ENCODE measurements at places on chromosomes 11 and 22.
A peak's percentile ranks its signal among the peaks of the same experiment; 100 is the strongest.

GRCh38 chr11:69337211-69337721 is 43.3 kb downstream of the MYEOV start:
- DNase-seq = peak; percentile 42

DNA sequence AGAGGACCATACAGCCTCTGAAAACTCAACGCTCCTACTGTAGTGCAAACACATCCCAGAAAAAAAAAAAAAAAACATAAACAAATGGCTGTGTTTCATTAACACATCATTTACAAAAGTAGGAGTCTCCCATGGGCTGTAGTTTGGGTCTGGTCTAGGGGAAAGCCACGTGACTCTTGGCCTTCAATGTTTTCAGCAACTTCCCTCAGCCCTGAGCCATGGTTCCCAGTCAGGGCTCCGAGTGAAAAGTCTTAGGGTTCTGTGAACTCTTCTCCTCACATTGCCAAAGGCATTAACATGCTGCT is 58.5 kb downstream of the CSNK2A3 start:
- DNase-seq = no peak

- DNase-seq = no peak
Measured at GRCh38 chr11:8581300-8581699, 12.7 kb downstream of the STK33 start.

DNA sequence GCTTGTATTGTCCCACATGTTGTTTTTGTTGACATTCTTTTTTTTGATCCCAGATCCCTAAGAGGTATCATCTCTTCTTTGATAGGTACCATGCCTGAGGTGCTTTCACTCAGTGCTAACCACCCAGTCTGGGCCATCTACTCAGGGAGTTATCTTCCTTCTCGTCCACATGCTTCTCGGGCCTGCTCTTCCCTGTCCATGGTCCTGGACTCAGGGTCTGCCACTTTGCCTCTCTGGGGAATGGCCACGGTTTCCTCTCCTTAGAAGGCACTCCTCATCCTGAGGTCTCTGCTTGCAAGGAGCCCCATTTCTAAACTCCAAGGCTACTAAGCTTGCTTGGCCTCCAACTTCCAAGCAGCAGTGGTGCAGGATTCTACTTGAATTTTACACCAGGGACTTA is 227.0 kb upstream of the NCAM1 start:
- DNase-seq = no peak

- no peak for DNase-seq
Measured at GRCh38 chr11:87917111-87917510, 258.1 kb downstream of the RAB38 start.

DNA sequence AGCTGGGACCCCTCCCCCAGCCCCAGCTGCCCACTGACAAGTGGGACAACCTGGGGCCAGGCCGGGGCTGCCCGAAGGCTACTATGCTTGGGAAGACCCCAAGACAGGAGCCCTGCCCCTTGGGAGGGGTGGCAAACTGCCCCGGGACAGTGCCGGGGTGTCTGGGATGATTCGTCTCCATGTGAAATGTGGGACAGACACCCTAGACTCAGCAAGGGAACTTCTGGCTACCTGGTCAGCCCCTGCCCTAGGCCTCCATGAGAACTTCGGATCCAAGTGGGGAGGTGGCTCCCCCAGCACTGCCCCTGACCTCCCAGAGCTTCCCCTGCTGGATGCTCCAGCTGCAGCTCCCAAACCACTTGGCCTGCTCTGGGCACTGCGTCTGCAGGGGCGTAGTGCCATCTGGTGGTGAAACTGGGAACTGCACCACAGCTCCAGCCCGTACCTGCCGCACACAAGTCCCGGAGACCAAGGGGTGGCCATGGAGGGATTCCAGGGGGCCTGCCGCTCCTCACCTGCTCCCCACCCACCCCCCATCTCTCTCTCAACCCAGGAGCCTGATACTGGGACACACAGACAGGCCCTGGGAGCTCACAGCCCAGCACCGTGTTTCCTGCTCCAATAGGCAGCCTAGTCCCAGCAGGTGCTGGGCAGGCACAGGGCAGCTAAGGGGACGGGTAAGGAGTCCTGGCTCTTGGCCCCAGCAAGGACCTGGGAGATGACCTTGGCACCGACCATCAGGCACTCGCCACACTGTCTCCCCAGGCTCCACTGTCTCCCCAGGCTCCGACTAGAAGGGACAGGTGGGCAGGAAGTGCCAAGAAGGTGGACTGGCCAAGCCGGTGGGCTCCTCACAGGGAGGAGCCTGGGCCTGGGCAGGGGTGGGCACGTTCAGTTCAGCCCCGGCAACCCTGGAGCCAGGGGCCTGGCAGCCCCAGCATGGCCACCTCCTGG is 194.1 kb downstream of the IGLL1 start:
- DNase-seq = peak; percentile 42

DNA sequence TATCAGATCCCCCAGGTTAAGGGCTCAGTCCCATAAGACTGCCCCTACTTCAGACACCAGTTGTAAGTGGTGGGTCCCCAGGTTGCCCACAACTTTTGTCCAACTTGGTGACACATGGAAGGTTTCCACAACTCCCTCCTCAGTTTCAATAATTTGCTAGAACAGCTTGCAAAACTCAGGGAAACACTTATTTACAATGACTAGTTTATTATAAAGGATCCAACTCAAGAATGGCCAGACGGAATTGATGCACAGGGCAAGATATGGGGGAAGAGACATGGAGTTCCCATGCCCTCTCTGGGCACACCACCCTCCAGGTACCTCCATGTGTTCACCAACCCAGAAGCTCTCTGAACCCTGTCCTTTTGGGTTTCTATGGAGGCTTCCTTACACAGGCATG is 5.6 kb downstream of the APOL6 start:
- no peak for DNase-seq

GRCh38 chr22:21688706-21689381 is 23.0 kb downstream of the PPIL2 start:
- no peak for DNase-seq

GRCh38 chr11:64813826-64814225 is 3.5 kb upstream of the MEN1 start:
- DNase-seq = no peak

GRCh38 chr11:100866453-100866852 is 179.4 kb downstream of the ARHGAP42 start:
- no peak for DNase-seq

GRCh38 chr11:113163291-113164030 is 150.9 kb upstream of the TTC12 start:
- no peak for DNase-seq

DNA sequence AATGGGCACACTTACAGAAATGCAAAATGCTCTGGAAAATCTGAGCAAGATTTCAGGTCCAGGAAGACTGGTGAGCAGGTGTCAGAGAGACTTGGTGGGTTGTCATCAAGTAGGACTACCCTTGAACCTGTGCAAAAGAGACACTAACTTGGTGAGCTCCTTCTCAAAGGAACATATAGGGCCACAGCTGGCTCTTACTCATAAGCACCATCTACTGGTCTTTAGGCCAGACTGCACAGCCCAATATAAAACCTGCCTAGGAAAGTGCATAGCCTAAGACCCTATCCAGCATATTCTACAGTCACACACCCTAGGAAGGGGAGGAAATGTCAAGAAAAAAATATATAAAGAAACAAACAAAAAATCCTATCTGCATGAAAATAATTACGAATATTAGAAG is 18.2 kb upstream of the OR10W1 start:
- no peak for DNase-seq

DNA sequence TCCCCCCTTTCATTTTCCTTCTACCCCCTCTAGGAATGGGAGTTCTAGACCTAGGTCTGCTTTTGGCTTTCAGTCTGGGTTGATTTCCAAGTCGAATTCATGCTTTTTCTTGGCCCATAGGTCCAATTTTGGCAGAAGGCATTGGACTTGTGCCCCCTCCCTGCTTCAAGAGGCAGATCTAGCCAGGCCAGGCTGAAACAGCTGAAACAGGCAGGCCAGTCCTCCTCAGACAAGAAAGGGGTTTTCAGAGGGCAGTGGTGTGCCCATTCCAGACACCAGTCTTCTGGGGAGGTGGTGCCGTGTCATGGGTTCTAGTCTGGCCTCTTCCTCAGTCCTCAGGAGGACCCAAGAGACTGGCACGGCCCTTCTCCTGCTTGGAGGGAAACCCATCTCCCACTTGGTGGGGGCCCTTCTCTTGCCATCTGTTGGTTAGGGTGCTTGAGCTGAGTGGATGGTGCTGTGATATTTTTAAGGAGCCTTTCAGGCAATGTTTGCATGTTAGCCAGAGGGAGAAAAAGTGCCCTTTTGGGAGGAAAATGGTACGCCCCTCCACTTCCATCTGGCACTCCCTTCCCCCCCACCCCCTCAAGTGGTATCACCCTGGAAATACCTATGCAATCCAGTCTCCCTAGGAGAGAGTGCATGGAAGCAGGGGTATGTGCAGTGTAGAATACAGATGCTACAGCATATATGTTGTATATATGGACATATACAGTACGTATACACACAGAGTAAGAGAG is 53.6 kb downstream of the SYT13 start:
- no peak for DNase-seq

DNA sequence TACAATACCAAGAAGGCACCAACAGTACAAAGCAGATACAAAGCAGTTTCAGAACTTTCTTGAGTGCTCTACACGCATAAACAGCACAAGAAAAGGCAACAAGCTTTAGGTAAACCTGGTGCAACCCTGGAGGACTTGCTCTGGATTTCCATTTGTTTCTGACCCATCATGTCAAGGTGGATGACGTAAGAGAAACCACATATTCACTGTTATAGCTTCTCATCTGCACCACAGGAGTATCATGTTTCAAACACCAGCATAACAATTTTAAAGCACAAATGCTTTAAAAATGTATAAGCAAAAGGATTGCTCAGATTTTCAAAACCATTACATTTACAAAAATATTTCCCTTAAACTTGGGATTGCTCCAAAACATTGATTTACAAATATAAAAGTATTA is 25.0 kb upstream of the YPEL1 start:
- DNase-seq = no peak

DNA sequence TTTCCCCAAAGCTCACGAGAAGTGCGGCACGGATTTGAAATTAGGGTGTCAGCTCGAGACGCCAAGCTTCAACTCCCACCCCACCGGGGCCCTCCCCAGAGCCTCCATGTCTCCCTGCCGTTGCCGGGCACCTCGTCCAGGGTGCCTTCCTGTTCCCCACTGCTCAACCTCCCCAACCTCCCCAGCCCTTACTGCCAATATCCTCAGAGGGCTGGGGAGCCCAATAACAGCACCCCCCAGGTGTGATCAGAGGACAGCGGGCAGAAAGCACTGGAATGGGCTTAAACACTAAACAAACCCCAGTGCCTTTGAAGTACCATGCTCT is 1336.4 kb downstream of the TBC1D22A start:
- no peak for DNase-seq

DNA sequence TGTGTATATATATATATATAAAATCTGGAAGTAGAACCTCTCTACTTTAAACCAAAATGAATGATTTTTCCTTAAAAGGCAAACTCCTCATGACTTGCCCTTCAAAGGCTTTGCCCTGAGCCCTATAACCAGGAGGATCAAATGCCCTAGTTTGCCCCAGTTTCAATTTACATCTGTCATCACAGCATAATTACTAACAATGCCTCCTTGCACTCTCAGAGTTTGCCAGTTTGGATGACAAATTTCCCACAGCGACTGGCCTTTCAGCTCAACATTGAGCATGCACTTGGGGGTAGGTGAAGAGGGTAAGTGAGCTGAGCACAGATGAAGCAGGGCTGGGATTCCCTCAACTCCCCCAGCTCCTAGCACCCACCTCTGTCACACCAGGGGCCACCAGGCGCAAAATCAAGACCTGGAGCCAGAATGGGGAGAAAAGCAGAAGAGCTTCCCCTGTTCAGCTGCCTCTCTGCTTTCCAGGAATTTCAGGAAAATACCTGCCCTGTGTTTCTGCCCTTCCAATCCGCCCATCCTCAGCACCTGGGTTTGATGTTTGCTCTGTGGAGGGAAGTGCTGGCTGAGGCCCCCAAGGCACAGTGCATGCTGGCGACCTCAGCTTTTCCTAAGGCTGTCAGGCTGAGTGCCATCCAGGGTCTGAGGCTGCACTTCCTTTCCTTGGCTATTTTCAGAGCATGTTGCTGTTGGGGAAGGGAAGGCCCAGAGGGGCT is 67.5 kb downstream of the ADAMTS15 start:
- DNase-seq = peak; percentile 10

GRCh38 chr11:132072858-132073211 is 702.4 kb downstream of the NTM start:
- no peak for DNase-seq

- DNase-seq = no peak
Measured at GRCh38 chr11:75852406-75853017, 37.5 kb downstream of the UVRAG start.

DNA sequence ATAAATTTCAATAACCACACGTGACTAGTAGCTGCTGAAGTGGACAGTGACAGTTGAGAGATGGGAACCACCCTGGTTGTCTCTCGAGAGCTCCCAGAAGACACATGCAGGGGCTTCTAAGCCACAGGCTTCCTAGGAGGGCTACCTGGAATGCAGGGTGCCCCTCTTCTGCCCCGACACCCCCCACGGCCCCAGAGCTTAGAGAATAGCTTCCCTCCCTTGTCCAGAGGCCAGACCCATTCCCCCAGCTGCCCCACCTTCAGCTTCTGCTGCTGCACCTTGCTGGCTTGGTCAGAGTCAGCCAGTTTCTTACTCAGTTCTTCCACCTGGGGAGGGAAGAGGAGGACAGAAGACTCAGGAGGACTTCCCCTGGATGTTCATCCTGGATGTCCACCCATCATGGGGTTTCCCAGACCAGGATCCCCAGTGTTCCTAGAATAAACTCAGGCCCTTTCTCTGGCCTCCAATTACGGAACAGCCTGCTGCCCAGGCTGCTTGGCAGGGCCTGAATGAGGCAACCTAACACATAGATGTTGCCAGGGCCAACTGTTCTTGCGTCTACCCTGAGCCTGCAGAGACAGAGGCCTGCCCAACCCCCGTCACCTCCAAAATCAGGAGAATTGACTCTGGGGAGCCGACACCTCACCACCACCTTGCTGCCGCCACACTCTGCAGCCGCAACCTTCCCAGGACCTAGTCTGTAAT is 12.0 kb downstream of the IL18BP start:
- DNase-seq = no peak

- DNase-seq = no peak
Measured at GRCh38 chr11:74012074-74012809, 3.4 kb upstream of the UCP3 start.

GRCh38 chr11:12786450-12786849 is 112.2 kb downstream of the TEAD1 start:
- no peak for DNase-seq

DNA sequence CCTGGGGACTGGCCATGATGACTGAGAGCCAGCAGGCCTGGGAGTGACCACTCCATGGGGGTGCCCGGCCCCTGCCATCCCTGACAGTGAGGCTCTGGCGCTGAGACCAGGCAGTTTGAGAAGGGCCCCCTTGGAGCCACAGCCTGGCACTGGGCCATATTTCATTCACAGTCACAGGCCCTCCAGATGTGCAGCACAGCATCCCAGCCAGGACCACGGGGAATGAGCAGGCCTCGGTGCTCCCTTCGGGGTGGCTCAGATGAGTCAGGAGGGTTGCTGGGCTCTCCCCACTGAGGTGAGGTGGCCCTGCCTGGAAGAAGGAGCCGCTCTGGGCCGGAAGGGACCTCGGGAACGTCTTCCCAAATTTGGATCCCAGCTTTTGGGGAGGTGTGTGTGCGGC is 53.0 kb downstream of the GRAMD4 start:
- no peak for DNase-seq

- no peak for DNase-seq
Measured at GRCh38 chr11:7683571-7683970, 10.3 kb upstream of the CYB5R2 start.
